DMS53 (cell line): ENCODE measurements at places on chromosomes 16 and 17.

- no peak for DNase-seq
Measured at GRCh38 chr16:11149011-11149616, 106.9 kb downstream of the SOCS1 start.

- DNase-seq, result no peak
Measured at GRCh38 chr17:36731811-36732210, 130.4 kb downstream of the MRM1 start.

GRCh38 chr16:48608452-48608851 is 1.5 kb downstream of the N4BP1 start:
- peak; percentile 43 for DNase-seq

GRCh38 chr16:54720259-54720658 is 210.4 kb upstream of the IRX5 start:
- DNase-seq, result no peak

GRCh38 chr16:10314811-10315210 is 71.0 kb upstream of the ATF7IP2 start:
- DNase-seq, result peak; percentile 7

DNA sequence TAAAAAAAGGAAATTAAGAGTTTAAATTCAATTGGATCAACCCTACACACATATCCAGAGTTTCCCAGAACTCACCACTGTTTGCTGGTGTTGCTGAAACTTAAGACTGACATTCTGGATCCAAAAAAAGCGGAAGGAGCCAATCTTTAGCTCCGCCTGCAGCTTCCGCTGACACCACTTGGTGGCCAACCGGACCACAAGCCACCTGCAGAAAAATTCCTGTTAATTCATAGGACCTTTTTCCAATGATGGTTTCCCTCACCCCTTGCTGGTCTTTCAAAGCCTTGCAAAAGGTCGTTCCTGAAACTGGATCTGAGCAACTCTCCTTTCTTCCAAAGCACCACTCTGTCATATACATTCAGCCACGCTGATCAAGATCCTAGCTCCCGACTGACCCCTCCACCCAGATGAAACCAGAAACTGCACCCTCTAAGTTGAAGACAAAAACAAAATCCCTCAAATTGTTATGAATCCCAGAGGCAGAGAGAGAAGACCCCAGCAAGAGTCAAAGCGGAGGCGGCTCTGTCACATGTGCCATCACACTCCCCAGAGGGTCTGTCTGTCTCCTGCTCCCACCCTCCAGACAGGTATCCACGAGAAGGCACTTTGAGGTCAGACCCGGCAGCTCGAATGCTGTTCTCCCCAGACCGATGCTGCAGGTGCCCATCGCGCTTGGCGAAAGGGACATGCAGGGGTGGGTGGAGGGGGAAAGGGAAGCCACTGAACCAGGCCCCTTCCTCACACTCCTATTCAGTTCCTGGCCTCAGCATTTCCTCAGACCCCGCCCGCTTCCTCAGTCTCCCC is 773 bp downstream of the BLTP2 start:
- DNase-seq, result peak; percentile 71

DNA sequence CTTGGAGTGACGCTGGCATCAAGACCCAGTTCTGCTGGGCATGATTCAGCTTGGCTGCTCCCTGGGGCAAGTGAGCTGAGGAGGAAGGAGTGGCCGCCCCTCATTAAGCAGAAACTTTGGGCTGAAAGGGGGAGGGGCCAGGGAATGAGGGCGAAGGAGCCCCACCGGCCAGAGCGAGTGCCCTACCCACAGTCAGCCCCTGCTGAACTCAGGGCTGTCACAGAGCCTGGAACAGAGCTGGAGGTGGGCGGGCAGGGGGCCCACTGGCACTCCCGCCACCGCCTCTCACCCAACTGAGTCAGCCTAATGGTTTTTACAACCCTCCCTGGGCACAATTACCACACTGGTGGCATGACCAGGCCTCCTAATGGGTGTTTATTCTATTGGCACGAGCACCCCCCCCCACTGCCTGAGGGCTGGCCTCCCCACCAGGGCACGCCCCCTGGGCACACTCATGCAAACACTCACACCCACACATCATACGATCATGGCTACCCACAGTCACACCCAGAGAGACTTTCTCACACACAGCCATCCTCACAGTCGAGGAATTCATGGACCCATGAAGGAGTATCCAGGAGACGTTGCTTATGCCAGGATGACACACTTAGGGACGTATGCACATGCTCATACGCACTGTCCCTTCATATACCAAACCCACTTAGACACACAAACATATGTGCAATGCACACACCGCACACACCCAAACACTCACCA is 19.2 kb downstream of the UNC119 start:
- no peak for DNase-seq

DNA sequence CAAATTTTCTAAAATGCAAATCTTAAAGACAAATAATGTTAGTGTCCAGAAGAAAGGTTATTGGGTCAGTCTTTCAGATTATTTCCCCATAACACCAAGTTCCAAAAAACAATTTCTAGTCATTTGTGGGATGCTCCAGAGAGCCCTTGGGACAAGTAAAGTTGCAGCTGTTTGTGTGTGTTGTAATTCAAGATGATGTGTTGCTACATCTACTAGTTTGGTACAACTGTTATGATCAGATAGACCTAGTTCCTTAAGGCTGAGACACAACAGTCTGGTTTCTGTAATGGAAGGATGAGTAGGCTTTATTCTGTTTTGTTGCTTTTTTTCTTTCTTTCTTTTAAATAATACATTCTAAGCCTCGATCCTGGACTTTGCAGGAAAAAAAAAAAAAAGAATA is 41.9 kb downstream of the PIGL start:
- no peak for DNase-seq

DNA sequence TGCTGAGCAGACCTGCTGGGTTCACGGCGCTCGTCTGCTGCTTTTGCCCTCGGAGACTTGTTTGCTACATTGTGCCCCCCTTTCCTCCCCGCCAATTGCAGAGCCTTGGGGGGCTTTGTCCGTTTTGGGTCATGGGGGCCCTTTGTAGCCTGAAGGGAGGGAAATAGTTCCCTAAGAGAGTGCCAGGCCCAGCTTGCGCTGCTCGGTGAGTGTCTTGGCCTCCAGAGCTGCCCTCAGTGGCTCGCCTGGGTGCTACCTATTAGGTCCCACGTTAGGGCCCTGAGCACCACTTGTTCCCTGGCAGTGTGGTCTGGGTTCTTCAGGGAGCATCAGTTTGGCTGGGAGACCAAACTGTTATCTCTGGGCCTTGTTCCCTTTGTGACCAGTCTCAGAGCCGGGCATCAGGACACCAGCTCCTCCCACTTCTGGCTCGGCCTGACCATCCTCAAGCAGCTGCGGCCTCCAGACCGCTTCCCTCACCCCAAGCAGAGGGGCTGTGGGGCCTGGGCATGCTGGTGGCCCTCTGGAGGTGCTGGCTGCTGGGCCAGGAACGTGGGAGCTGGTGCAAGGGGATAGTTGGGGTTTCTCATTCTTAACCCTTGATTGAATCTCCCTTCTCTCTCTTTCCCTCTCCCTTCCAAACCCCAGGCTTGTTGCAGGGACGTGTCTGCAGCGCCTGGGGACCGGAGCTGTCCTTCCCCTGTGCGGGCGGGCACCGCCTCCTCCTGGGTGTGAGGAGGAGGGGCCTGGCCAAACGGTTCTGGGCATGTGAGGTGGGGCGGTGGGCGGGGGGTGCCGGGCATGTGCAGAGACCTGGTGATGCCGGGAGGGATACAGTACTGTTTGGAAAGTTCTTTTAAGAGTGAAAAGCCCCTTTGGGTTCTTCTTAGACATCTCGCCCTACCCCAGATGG is 16.0 kb upstream of the ITGB4 start:
- DNase-seq, result no peak

GRCh38 chr17:42617956-42618431 is 8.5 kb downstream of the TUBG1 start:
- DNase-seq, result peak; percentile 40

- DNase-seq, result no peak
Measured at GRCh38 chr17:37211136-37211535, 164.6 kb upstream of the C17orf78 start.

DNA sequence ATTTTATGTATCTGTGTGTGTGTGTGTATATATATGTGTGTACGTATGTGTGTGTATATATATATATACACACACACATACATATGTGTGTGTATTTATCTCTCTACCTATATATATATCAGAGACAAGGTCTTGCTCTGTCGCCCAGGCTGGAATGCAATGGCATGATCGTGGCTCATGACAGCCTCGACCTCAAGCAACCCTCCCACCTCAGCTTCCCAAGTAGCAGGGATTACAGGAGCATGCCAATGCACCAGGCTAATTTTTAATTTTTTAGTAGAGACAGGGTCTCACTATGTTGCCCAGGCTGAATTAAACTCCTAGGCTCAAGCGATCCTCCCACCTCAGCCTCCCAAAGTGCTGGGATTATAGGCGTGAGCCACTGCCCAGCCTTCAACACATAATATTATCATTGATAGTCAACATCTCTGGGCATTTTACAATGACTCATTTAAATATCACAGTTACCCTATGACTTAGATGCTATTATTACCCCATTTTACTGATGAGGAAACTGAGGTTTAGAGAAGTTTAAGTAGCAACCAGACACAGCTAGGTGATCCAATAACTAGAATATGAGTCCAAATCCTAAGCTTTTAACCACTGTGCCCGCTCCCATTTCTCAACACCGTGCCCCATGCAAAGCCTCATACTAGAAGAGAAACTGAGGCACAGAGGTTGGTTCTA is 24.3 kb downstream of the G6PC3 start:
- no peak for DNase-seq

- DNase-seq, result peak; percentile 31
Measured at GRCh38 chr16:27703545-27703944, 153.6 kb downstream of the KATNIP start.
